Left lung (tissue), 14 donors: ENCODE measurements at places on chromosomes 6 and 20. TPM values are rescaled to one million over a fixed set of nuclear protein-coding genes. Genes with fewer than 3 reads are reported as not detected.

DNA sequence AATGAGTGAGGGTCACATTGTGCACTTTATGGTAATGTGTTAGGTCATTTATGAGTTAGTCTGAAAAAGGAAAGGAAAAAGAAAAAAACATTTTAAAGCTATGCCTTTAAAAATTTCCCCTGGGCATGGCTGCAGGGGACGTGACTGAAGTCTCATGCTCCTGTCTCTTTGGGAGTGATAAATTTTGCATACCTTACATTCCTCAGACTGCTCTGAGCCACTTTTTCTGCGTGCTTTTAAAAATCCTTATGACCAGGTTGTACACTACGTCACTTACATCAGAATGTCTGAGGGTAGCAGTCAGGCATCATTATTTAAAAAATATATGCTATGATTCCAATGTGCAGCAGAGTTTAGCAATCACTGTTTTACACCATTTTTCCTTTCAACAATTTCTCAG, 121.2 kb downstream of the RFPL4B start:
- DNase-seq = no peak

GRCh38 chr20:47051936-47052526, 157.4 kb downstream of the EYA2 start:
- DNase-seq = no peak

- no peak for DNase-seq
Observed at GRCh38 chr6:19415605-19416326, 421.4 kb upstream of the ID4 start.

- DNase-seq = no peak
Observed at GRCh38 chr6:56927538-56928453, 27.1 kb upstream of the BEND6 start.

DNA sequence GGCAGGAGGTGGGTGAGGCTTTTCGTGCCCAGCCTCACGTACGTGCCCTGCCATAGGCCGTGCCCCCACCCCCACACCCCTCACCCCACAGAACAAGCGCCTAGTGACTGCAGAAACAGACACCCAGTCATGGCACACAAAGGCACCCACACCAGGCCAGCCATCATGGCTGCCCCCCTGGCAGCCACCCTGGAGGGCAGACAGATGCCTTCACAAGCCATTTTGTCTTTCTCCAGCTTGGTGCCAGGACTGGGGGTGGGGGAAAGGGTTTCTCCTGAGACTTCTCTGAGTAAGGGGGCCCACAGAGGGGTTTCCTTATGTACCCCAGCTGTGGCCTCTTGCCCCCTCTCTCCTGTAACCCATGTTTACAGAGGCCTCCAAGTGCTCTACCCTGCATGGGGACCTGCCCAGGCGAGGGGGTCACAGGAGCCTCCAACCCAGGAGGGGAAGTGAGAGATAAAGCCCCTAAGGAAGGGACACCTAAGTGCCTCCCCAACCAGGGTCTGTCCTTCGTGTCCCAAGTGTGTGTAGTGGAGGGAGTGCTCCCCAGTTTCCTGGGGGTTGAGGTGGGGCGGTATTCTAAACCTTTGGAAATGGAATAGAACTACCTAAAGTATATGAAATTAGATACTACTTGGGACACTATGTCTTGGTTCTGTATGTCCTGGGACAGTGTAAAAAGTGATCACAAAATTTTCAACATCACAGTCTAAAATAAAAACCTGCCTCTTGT, 49.9 kb downstream of the MRPL14 start:
- DNase-seq = no peak

DNA sequence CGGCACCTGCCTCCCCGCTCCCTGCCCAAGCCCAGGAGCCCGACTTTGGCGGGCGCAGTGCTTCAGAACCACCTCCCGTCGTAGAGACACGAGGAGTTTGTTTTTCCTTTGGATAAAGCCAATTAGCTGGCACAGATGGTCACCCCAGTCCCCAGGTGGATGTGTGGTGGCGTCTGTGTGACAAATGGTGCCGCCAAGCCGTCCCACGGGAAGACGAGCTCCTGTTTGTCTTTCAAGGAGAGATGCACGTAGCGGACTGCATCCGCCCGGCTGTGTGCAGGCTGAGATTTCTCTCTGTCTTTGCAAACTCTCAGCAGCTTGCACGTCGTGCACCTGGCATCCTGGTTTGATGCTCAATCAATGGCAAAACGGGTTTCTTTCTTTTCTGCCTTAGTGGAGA, 16.1 kb upstream of the MRGBP start:
- no peak for DNase-seq

DNA sequence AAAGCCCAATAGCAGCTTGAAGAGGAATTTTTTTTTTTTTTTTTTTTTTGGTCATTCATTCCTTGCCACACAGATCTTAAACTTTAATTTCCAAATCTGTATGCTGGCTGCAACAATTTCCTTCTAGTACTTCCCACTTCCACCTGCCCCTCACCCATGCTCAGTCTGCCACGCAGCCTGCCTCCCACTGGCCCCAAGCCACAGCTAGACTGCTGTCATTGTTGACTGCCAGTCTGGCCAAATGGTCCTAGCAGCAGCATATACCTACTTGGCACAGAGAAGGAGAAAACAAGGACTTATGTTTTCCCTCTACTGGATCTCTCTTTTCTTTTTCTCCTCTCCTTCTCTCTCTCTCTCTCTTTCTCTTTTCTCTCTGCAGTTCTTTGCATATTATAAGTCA, 118.3 kb upstream of the HEY2 start:
- no peak for DNase-seq

- no peak for DNase-seq
Observed at GRCh38 chr6:34543421-34543820, 12.7 kb downstream of the SPDEF start.

DNA sequence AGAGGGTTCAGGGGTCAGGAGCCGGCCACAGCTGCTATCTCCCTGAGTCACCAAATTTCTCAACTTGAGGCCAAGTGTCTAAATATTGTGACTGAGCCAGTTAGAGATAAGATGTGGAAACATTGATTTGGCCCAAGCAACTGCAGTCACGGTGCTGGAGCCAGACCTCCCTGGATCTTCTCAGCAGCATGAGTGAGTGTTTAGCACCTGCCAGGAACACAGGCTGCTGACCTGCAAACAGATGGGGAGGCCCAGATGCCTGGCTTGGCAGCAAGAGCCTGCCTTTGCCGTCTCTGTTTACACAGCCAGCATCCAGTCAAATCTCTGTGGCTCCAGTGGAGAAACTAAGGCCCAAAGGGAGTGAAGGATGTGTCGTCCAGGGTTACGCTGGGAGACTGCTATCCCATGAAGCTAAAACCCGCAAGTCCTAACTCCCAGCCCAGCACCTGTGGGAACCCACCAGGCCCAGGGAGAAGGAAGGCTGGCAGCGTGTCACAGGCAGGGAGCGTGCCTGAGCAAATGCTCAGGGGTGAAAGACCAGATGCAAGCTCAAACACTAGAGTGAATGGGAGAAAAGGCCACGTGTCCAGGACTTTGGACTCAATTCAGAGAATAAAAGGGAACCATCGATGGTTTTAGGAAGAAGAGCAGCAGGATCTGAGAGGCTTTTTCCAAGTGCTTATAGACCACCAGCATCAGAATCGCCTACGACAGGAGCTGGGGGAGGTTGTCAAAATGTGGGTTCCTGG, 15.9 kb upstream of the PTGIS start:
- peak; percentile 69 for DNase-seq

- DNase-seq = no peak
Observed at GRCh38 chr6:163841326-163841725, 426.8 kb downstream of the QKI start.

GRCh38 chr20:49768204-49769047, 44.2 kb upstream of the SLC9A8 start:
- DNase-seq = no peak

AGPAT4 gene
- polyA plus RNA-seq = 12.4 TPM

MCHR2 gene
- polyA plus RNA-seq = not detected
